Left ventricle myocardium superior (tissue), 1 donor: ENCODE measurements at places on chromosomes 4 and X. TPM values are rescaled to one million over a fixed set of nuclear protein-coding genes. Genes with fewer than 3 reads are reported as not detected.

FRAS1 gene
- 3.7 TPM for total RNA-seq

PLS3 gene
- total RNA-seq = 40.8 TPM

GRCh38 chrX:19065535-19065934, 56.7 kb downstream of the ADGRG2 start:
- DNase-seq = no peak

DNA sequence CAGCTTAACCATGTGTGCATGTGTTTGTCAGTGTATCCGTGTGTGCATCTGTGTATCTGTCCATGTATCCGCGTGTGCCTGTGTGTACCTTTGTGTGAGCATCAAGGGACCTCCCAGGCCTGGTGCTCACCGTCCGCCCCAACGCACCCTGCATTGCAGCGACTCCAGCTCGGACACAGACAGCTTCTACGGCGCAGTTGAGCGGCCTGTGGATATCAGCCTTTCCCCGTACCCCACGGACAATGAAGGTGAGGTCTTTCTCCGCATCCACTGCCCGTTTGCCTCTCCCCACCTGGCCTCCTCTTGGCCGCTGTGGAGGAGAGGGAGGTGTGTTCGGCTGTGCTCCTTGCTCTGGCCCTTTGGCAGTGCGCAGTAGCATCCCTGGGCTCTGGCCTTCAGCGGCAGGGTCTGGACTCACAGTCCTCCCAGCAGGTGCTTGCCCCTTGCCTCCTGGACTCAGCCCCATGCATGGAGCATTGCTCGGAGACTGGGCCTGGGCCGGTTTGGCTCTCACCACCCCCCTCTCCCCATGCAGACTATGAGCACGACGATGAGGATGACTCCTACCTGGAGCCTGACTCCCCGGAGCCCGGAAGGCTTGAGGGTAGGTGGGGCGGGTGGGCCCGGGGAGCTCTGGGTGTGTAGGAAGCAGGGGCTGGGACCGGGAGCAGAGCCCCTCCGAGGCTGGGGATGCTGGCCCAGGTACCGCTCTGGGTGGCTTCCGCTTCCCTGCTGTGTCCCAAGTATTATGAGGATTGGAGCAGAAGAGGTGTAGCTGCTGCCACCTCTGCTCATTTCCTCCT, 16.4 kb upstream of the ADD1 start:
- peak; percentile 24 for DNase-seq

DNA sequence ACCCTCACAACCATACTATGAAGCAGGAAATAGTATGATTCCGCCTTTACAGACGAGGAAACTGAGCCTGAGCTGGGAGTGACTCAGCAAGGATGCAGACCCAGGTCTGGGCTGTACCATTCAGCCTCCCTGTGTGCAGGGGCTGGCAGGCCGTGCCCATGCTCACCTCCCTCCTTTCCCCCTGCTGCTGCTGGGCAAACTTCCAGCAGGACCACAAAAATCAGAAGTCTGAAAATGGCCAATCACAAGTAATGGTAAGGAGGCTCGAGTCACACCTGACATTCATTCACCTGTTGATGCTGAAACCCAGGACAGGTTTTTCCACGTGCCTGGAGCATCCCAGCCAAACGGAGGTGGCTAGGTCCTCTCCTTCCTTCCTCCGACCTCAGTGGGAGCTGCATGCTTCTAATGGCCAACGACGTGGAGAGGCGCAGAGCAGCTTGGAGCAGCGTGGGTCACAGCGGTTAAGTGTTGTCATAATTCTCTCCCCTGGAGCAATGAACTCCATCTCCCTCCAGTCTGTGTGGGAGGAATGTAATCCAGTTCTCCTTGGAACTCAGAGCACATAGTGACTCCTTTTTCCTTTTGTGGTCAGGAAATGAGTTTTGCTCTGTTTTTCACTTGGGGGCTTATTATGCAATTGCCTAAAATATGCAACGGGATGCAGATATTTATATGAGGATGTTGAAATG, 371.7 kb downstream of the BCOR start:
- no peak for DNase-seq

GRCh38 chr4:163462556-163462955, 11.0 kb downstream of the TKTL2 start:
- no peak for DNase-seq

FGF13 gene
- 0.59 TPM for total RNA-seq

GRCh38 chr4:147927377-147928137, 195.7 kb downstream of the ARHGAP10 start:
- peak; percentile 53 for DNase-seq

DNA sequence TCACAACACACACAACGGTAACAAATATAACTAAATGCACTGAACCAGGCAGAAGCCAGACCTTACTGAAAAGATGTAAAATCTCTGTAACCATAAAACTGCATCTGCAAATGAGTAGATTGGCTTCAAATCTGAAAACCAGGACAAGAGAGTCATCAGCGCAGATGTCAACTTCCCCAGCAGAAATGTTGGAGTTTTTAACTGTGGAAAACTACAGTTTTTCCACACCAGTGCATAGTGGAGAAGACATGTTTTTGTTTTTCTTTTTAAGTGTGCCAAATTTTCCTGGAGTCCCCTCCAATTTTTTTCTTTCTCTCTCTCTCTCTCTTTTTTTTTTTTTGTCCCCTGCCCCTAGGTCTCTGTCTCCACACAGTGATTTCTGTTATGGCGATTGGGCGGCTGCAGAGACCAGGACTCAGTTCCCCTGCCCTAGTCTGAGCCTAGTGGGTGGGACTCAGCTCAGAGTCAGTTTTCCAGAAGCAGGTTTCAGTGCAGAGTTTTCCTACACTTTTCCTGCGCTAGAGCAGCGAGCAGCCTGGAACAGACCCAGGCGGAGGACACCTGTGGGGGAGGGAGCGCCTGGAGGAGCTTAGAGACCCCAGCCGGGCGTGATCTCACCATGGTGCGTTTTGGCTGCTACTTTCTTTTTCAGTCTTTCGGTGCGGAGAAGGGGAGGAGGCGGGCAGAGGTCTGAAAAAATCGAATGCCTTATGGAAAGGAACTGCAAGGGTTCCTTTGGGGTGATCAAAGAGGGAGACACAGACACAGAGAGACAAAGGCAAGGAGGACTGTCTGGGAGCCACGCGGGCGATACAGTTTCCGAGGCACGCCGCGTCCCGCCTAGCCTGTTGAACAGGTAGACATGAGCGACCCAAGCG, at the start of gene GUCY1A1:
GUCY1A1 (plus strand) TSS at position 505 of the 878 bp plus-strand sequence. CDS start 30,020 bp downstream, outside the sequence.
- DNase-seq = peak; percentile 62

- no peak for DNase-seq
Measured at GRCh38 chrX:24463077-24463476, 2.0 kb upstream of the PDK3 start.

- DNase-seq = no peak
Measured at GRCh38 chr4:67638136-67638535, 62.8 kb downstream of the UBA6 start.

DNA sequence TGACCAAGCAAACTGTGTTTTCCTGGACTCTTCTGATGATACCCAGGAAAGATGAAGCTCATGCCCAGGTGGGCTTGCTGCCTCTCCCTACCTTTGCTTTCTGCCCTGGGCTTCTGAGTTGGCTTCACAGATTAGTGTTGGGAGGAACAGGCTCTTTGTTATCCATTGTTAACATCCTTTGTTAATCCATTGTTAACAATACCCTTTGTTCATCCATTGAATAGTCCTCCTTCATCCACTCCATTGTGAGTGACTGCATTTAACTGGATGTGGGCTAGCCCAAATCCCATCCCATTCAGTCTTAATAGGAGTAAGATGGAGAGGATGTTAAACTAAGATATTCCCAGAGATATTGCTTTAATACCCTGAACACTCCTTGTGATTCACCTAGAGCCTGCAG, 199.0 kb upstream of the LNX1 start:
- DNase-seq = no peak

- no peak for DNase-seq
Measured at GRCh38 chrX:147675819-147676218, 235.9 kb upstream of the FMR1 start.

CPE gene
- total RNA-seq = 64.3 TPM

GRCh38 chrX:154603438-154604430, 15.3 kb downstream of the CTAG1B start:
- DNase-seq = no peak

IL3RA gene
- 6.2 TPM for total RNA-seq

CABS1 gene
- total RNA-seq = not detected

FHDC1 gene
- 0.35 TPM for total RNA-seq

ZNF141 gene
- 9.2 TPM for total RNA-seq

- DNase-seq = no peak
Measured at GRCh38 chr4:129062580-129062979, 30.8 kb downstream of the SCLT1 start.

DNA sequence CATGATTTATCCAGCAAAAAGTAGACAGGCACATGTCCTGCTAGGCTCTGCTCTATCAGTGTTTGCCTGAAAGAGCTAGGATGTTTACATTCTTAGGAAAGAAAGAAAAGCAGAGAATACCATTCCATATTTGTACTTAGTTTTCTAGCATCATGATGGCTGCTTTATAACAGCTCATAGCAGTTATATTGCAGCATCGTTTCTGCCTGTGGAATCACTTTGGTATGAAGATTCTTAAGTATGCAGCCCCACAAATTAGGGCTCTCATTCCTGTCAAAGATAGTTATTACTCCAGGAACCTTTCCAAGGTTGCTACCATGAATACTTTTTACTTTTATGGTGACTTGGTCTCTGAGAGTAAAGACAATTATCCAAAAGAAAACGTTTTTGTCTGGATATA, 119.0 kb upstream of the MYOZ2 start:
- DNase-seq = no peak

GRCh38 chr4:89007338-89007939, 49.5 kb downstream of the FAM13A start:
- no peak for DNase-seq

TBX22 gene
- total RNA-seq = not detected

- DNase-seq = no peak
Measured at GRCh38 chr4:182292612-182293011, 49.4 kb downstream of the TENM3 start.

DNA sequence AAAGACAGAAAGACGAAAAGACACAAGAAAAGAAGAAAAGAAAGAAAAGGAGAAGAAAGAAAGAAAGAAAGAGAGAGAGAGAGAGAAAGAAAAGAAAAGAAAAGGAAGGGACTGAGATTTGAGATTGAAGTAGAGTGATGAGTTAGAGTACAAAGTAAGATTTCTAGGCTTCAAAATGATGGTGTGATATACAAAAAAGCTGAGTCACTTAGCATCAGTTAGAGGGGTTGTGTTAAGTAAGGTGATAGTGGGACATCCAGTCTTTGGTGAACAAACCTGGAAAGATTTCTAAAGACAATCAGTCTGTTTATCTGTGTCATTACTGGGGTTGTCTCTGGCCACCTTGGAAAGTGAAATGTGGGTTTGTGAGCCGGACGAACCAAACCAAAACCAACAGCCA, 13.5 kb downstream of the SLC10A6 start:
- DNase-seq = no peak

DNA sequence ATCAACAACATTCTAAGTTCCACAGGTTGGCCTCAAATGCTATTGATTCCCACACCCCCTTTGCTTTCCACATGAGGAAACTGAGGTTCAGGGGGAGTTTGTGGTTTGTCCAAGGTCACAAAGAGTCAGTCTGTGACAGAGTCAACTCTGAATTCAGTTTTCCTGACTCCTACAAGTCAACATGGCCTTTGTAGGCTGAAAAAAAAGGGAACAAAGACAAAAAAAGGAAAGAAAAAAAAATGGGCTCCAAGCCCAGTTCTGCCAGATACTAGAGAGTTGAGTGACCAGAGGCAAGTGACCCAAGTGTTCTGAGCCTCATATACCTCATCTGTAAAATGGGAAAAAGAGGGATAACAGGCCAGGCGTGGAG, 16.5 kb upstream of the PIM2 start:
- no peak for DNase-seq
